ENCODE measurements at places on chromosomes 1 and 21. TPM values are rescaled to one million over a fixed set of nuclear protein-coding genes. Genes with fewer than 3 reads are reported as not detected.

DNA sequence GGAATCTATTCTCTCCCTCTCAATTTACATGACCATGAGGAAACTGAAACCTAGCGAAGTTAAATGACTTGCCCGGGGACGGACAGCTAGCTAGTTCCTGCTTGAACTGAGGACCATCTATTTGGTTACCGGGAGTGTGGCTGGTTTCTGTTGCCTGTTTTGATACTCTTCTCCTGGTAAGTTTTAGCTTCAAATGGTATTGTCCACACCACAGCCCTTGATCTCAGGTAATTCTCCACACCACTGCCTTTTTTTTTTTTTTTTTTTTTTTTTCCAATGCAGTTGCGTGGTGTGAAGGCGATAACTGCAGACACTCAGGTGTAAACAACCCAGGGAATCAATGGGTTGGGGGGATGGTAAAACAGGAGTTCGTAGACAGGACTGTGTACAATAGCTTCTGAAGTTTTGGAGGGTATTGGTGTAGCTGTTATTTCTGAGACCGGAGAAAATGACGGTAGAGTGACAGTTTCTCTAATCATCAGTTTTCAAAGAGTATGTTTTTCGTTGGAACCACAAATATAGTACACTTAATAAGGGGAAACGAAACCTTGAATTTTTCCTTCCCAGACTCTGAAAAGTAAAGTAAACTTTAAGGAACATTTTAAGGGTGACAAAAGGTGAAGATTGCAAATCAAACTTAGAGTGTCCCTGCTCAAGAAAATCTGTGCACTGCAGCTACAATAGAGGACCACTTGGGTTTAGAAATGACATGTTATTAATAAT, 125.3 kb upstream of the CACYBP start:
- no peak overlapping the region for H3K4me3 ChIP-seq
- H3K27ac ChIP-seq: no peak overlapping the region
- H3K36me3 ChIP-seq: no peaks in the 10 kb centered on the region
- DNase-seq: no peak
- H3K4me1 ChIP-seq: peaks cover 2% of the 10 kb centered on the region

GRCh38 chr1:30738040-30738714, 14.8 kb upstream of the MATN1 start:
- H3K4me1 ChIP-seq: no peaks in the 10 kb centered on the region
- H3K4me3 ChIP-seq: no peak overlapping the region
- no peak for DNase-seq
- no peak overlapping the region for H3K27ac ChIP-seq

- peaks cover 5% of the 10 kb centered on the region for H3K4me1 ChIP-seq
- H3K27ac ChIP-seq: no peak overlapping the region
- no peak overlapping the region for H3K4me3 ChIP-seq
- peaks cover 2% of the 10 kb centered on the region for H3K36me3 ChIP-seq
- DNase-seq: no peak
- H3K27me3 ChIP-seq: peaks cover 9% of the 10 kb centered on the region
These were observed 52.9 kb upstream of the RWDD3 start for GRCh38 chr1:95181096-95181495.

GRCh38 chr1:50858761-50859160, 101.3 kb downstream of the FAF1 start:
- no peaks in the 10 kb centered on the region for H3K27me3 ChIP-seq
- no peak for DNase-seq
- H3K4me1 ChIP-seq: peaks cover 11% of the 10 kb centered on the region
- no peak overlapping the region for H3K27ac ChIP-seq
- H3K36me3 ChIP-seq: peaks cover 13% of the 10 kb centered on the region

- H3K4me3 ChIP-seq: no peak overlapping the region
- no peaks in the 10 kb centered on the region for H3K4me1 ChIP-seq
- H3K27me3 ChIP-seq: no peaks in the 10 kb centered on the region
- H3K36me3 ChIP-seq: peaks cover 3% of the 10 kb centered on the region
- no peak overlapping the region for H3K27ac ChIP-seq
- DNase-seq: peak; percentile 56
These were observed 84.4 kb downstream of the STUM start for GRCh38 chr1:226632922-226633351.

DNA sequence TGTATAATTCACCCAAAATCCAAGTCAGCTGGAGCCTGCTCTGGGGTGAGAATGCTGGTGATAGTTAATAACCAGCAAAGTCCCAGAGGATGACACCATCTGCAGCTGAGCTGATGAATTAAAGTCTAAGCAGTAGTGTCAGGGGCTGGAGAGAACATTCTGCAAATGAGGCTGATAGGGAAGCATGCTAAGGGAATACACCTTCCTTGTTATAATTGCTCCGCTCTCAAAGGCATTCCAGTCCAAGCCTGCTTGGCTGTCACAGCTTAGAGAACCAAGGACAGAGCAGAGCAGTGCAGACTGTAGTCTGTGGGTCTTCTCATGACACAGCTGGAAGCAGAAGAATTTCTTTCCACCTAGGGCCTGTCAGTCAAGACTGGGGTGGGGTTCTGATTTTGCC, 283.1 kb downstream of the SIPA1L2 start:
- H3K27me3 ChIP-seq: peaks cover 7% of the 10 kb centered on the region
- H3K36me3 ChIP-seq: peaks cover 2% of the 10 kb centered on the region
- no peak for DNase-seq

GJB4 gene
- total RNA-seq: not detected

LAPTM5 gene
- 0.15 TPM for total RNA-seq

DNA sequence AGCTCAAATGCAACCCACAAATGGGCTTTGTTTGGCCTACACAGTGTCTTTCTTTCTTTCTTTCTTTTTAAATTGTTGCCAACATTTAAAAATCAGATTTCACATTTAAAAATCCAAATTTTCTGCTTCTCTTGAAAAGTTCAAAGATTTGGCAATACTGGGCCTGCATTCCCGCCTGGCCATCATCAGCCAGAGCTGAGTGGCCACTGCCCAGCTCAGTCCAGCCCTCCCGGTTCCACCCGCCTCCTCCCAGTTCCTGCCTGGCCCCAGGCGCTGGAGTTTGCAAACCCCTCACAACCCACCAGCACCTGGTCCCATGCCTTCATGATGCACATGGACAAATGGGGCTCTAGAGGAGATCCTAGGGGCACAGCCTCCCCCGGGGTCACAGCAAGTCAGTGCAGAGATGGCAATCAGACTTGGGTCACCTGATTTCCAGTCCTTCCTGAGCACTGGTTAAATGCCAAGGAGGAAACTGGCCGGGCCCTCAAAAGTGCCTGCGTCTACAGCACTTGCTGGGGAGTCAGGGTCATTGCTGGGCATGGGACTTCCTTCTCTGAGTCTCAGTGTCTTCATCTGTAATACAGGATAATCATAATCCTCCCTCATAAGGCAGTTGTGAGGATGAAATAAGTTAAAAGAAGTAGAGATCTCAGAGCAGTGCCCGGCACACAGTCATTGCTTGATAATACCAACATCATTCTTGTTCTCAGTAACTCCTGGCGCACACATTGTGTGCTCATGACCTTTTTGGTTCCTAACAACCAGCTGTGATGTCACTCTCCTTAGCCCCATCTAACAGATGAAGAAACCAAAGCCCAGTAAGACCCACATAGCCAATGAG, 41.0 kb upstream of the LAPTM5 start:
- H3K36me3 ChIP-seq: no peaks in the 10 kb centered on the region
- peaks cover 8% of the 10 kb centered on the region for H3K4me1 ChIP-seq
- H3K27me3 ChIP-seq: peaks cover 13% of the 10 kb centered on the region
- no peak overlapping the region for H3K27ac ChIP-seq
- no peak for DNase-seq

PADI6 gene
- total RNA-seq: not detected

NUDT4B gene
- 1.6 TPM for total RNA-seq

DNA sequence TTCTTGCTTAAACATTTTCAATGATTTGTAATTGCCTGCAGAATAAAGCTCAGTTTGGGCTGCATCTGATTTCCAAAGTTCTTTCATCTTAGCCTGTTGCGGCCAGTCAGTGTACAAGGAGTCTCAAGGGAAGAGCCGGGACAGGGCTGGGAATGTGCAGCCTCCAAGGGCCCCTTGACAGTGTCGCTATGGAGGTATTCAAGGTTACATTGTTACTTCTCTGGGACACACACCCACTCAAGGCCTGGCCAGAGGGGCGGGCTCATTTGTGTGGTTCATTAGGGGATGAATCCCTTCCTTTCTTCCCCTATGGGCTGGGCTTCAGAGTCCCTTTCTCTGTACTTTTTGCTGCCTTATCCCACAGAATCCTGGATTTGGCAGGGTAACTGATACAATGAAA, 107.6 kb upstream of the CSF3R start:
- no peaks in the 10 kb centered on the region for H3K36me3 ChIP-seq
- no peaks in the 10 kb centered on the region for H3K4me1 ChIP-seq
- no peak overlapping the region for H3K27ac ChIP-seq
- no peak overlapping the region for H3K4me3 ChIP-seq

DNA sequence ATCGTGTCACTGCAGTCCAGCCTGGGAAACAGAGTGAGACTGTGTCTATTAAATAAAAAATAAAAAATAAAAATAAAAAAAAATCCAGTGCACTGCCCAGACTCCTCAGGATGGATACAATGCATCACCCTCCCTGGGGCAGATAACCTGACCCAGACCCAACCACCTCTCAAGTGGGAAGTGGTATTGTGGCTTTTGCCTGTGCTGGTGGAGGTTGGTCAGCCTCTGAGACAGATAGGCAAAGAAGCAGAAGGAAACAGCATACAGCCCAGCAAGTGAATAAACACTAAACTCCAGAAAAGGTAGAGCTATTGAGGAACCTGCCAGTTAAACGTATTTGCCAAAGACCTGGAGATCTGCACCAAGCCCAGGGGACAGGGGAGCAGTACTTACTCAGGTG, 22.0 kb downstream of the HHIPL2 start:
- no peak for DNase-seq
- no peaks in the 10 kb centered on the region for H3K4me1 ChIP-seq
- no peak overlapping the region for H3K4me3 ChIP-seq
- no peaks in the 10 kb centered on the region for H3K36me3 ChIP-seq
- peaks cover 25% of the 10 kb centered on the region for H3K27me3 ChIP-seq
- H3K27ac ChIP-seq: no peak overlapping the region

DNA sequence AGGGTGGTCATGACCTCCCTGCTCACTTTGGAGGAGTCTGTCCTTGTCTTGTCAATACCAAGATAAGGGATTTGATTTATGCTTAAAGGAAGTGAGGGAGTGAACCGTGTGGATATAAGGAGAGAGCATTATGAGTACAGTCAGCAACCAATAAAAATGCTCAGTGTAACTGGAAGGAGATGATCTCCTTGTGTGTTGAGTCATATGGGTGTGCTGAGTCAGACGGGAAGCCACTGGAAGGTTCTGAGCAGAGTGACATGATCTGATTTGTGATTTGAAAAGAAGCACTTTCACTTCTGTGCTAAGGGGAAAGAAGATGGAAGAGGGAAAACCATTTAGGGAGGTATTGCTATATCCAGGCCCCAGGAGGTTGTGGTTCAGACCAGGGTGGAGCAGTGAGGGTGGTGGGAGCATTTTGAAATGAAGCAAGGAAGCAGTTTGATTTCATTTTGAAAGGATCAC, 2.5 kb upstream of the BCL10 start:
- DNase-seq: no peak
- no peaks in the 10 kb centered on the region for H3K36me3 ChIP-seq
- peak overlapping the region; percentile 91 for H3K27ac ChIP-seq
- peak overlapping the region; percentile 39 for H3K4me3 ChIP-seq

DNA sequence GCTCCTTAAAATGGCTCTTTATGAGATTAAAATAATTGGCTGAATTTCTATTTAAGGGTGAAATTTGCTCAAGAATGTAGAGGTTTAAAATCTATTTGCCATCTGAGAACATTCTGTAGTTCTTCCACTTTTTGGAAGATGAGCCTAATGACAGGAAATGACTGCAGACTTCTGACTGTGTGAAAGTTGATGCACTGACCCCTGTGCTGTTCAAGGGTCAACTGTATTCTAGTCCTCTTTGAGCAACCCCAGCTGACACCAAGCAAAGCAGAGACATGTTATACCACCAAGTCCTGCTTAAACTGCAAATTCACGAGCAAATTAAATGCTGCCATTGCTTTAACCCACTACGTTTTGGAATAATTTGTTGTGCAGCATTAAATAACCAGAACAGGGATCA, 26.6 kb downstream of the DDAH1 start:
- H3K36me3 ChIP-seq: peaks cover 2% of the 10 kb centered on the region
- H3K27ac ChIP-seq: peak overlapping the region; percentile 68
- H3K27me3 ChIP-seq: no peaks in the 10 kb centered on the region

GPR37L1 gene
- total RNA-seq: not detected

DNA sequence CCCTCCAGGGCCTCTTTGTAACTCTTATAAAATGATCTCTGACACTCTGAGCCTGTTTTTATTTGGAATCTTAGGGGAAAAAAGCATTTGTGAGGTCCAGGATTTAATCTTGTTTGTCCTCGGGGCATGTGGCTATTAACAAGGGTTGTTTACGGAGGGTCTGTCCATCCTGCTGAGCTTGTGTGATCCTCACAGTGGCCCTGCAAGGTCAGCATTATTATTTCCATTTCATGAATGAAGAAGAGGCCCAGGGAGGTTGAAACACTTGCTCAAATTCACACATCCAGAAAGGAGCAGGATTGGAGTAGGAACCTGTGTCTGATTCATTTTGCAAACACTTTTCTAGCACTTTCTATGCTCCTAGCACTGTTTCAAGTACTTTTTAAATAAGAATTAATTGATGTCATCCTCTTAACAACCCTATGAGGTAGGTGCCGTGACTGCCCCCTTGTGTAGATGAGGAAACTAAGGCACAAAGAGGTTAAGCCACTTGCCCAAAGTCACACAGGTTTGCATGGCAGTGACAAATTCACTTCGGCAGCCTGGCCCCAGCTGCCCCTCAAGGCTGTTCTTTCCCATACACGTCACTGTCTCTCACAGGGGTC, 178.9 kb downstream of the MIS18A start:
- H3K27ac ChIP-seq: no peak overlapping the region
- no peak for DNase-seq
- peaks cover under 1% of the 10 kb centered on the region for H3K4me1 ChIP-seq
- H3K36me3 ChIP-seq: no peaks in the 10 kb centered on the region
- no peaks in the 10 kb centered on the region for H3K27me3 ChIP-seq

GRCh38 chr1:214018386-214019268, 30.9 kb downstream of the PROX1 start:
- H3K4me3 ChIP-seq: no peak overlapping the region
- H3K27ac ChIP-seq: no peak overlapping the region
- H3K27me3 ChIP-seq: peaks cover 8% of the 10 kb centered on the region
- no peak for DNase-seq
- no peaks in the 10 kb centered on the region for H3K36me3 ChIP-seq

CNR2 gene
- total RNA-seq: not detected

GRCh38 chr1:10639011-10639774, 157.3 kb downstream of the CASZ1 start:
- no peak overlapping the region for H3K27ac ChIP-seq
- H3K4me3 ChIP-seq: peak overlapping the region; percentile 48
- H3K27me3 ChIP-seq: no peaks in the 10 kb centered on the region

- no peak overlapping the region for H3K4me3 ChIP-seq
- no peaks in the 10 kb centered on the region for H3K27me3 ChIP-seq
- no peak for DNase-seq
- H3K27ac ChIP-seq: no peak overlapping the region
- peaks cover 5% of the 10 kb centered on the region for H3K4me1 ChIP-seq
These were observed 43.4 kb upstream of the GPR88 start for GRCh38 chr1:100494393-100495084.

GRCh38 chr1:186828611-186829454, at the start of gene PLA2G4A:
Gene PLA2G4A, plus strand, starts transcription at chr1:186828949. Its CDS starts 25,406 bp downstream, at chr1:186854355.
- H3K27ac ChIP-seq: no peak within 1 kb of the TSS
- H3K27me3 ChIP-seq: peaks cover 8% of the 10 kb centered on the region
- DNase-seq: no peak
- peaks cover 12% of the 10 kb centered on the region for H3K4me1 ChIP-seq
- H3K36me3 ChIP-seq: no peaks in the 10 kb centered on the region

Measured in chondrocyte (in vitro differentiated cells).